Hypothalamus (tissue), 51 donors: ENCODE measurements at places on chromosomes 2 and 18.

GRCh38 chr18:73099759-73100158 lies 232.0 kb upstream of the NETO1 start:
- no peak for DNase-seq

- no peak for DNase-seq
These were observed 67.9 kb downstream of the COL6A3 start for GRCh38 chr2:237345891-237346640.

DNA sequence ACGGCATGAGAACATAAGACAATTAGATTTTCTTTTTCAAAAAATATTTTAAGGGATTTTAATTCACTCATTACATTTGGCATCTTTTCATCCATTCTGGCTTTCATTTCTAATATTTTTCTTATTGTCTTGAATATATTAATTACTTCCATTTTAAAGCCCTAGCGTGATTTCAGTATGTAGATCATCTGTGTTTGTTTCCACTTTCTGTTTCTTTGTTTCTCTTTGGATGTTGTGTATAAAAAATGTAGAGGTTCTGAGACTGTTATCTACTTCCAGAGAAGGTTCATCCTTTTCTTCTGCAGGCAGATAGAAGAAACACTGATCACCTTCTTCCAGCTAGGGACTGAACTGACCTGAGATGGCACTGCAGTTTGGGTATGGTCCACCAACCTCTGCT lies 664.4 kb upstream of the SLC39A10 start:
- DNase-seq: no peak

DNA sequence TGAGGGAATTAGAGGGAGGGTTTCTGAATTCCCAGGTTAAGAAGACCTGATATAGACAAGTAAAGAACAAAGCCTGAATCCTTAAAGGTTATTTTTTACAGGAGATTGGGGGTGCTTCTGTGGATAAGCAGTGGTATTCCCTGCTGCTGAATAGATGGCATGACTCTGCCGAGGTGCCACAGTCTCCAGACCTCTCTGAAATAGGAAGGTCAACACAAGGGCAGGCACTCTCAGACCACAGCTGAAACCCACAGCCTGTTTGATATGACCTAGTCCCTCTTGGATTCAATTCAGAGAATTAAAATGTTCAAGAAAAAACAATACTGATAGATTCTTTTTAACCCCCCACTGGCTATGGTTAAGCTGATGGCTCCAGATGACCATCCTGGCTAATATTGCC lies 259.3 kb downstream of the PTGR3 start:
- DNase-seq: no peak

DNA sequence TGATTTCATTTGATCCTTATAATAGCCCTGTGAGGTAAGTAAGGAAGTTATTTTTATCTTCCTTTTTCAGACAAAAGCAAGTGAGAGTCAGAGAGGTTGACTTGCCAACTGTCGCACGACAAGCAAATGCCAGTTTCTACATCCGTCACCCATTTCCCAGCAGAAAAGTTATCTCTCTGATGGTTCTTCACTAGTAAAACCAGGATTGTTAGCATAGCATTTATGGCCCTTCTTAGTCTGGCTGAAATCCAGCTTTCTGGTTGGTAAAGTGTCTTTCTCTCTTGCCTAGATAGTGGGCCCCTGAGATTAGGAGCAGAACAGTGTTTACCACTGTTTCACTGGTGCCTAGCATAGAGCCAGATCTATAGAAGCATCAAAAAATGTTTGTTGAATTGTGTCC lies 7.1 kb upstream of the XDH start:
- no peak for DNase-seq

DNA sequence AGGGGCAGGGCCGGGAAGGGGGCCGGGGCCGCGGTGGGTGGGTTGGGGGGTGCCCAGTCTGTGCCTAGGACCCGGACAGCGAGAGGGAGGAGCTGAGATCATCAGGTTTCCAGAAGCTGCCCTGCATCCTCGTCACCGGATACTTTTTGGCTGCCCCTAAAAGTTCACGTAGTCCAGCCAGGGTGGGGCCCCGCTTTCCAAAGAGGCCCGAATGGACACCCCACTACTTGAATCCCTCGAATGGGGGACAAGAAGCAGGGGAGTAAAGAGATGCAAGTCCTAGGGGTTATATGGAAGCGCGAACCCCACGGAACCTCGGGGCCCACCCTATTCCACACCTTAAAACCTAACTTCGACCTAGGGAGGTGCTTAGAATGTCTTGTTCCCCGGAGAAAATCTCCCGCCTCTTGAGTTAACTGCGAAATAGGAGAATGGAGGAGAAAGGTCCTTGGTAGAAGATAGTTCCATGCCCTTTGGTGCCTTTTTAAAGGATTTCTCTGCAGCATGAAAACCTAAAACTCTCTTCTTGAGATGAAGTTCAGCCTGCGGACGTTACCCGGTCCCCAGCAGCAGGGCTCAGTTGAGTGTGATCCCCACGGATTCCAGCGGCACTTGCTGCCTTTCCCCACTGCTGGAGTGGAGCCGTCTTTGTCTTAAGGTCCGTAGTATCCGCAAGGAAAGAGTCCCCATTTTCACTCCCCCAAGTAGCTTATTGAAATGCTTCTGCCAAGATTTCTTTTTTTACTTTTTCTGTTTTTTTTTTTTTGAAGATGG lies 2.1 kb upstream of the RNF152 start:
- DNase-seq: no peak

DNA sequence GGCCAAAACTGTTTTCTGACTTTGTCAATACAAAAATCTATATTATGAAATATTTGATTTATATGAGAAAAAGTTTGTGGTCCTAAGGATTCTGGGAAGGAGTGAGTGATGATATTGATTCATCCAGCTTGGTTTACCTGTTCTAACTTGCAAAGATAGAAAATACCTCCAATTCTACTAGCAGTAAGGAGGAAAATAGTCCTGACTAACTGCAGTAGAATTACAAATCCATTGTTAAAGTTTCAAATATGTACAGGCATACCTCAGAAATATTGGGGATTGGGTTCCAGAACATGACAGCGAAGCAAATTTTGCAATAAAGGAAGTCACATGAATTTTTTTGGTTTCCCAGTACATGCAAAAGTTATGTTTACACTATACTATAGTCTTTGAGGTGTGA lies 158.8 kb upstream of the CYRIA start:
- no peak for DNase-seq

GRCh38 chr2:140747090-140747489 lies 1383.7 kb downstream of the LRP1B start:
- no peak for DNase-seq

- DNase-seq: no peak
These were observed 6.5 kb downstream of the GLS start for GRCh38 chr2:190887089-190887488.

- no peak for DNase-seq
These were observed 35.5 kb upstream of the ALMS1 start for GRCh38 chr2:73350035-73350691.

DNA sequence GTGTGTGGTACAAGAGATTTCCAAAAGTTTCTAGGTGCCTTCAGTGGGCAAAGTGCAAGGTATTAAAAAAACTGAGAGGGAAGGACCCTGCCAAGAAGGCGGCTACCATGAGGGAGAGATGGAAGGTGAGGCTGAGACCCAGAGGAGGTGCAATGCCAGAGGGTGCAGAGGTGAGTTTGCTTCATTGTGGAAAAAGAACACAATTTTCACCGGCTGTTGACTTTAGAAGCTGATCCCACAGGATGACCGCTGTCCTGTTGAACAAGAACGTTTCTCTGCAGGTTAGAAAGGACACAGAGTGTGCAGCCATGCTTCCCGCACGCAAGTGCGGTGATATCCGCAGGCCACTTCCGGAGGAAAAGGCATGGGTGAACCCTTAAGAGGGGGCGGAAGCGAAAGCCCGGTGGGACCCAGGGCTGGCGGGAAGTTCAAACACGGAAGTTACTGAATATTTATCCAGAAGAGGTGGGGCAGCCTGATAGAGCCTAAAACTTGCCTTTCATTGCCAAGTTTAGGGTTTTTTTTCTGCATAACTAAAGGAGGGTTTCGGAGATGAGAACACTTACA lies 16.6 kb downstream of the SP110 start:
- DNase-seq: no peak

GRCh38 chr2:239264838-239265651 lies 135.8 kb downstream of the HDAC4 start:
- no peak for DNase-seq

GRCh38 chr18:50268022-50268747 lies 1.9 kb upstream of the CFAP53 start:
- DNase-seq: peak; percentile 49

GRCh38 chr18:8889489-8889888 lies 184.1 kb downstream of the MTCL1 start:
- DNase-seq: no peak

GRCh38 chr2:207066791-207067460 lies 98.8 kb downstream of the KLF7 start:
- no peak for DNase-seq

DNA sequence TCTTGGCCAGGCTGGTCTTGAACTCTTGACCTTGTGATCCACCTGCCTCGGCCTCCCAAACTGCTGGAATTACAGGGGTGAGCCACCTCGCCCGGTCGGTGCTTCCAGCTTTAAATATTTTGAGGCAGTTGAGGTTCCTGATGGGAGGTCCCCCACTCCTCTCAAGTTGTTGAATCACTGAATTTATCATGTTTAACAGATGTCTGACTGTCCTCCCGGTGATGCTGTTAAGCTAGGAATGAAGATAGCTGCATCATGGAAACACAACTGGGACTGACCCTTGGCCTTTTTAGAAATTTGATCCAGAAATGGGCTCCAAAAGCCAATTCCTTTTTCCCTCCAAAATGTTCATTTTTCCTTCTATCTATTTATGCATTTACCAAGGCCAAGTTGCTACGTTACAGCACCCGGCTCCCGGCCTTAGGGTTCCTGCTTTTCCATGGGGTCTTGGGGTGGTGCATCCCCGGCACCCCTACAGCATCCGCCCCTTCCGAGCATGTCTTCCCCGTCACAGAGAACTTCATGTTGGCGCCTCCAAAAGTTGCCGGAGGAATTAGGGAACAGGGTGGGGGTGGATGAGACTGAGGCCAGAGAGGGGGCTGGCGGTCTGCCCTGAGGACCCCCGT lies 43.9 kb downstream of the PAX8 start:
- DNase-seq: no peak

DNA sequence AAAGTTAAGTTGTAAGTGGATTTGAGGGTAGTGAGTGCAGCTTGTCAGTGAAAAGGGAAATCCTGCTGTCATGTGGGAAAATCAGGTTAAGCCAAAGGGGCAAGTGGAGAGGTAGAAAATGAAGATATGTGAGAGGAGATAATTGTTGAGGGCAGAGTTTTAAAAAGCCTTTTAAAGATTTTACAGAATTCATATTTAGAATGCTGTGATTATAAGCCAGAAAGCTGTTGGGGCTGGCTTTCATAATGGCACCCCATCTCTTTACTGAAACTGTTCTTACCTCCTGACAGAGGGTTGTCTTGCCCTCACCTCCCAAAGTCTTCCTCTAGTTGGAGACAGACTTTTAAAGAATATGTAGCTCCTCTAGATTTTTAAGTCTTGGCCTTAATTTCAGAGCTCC lies 86.9 kb downstream of the MYO3B start:
- no peak for DNase-seq

DNA sequence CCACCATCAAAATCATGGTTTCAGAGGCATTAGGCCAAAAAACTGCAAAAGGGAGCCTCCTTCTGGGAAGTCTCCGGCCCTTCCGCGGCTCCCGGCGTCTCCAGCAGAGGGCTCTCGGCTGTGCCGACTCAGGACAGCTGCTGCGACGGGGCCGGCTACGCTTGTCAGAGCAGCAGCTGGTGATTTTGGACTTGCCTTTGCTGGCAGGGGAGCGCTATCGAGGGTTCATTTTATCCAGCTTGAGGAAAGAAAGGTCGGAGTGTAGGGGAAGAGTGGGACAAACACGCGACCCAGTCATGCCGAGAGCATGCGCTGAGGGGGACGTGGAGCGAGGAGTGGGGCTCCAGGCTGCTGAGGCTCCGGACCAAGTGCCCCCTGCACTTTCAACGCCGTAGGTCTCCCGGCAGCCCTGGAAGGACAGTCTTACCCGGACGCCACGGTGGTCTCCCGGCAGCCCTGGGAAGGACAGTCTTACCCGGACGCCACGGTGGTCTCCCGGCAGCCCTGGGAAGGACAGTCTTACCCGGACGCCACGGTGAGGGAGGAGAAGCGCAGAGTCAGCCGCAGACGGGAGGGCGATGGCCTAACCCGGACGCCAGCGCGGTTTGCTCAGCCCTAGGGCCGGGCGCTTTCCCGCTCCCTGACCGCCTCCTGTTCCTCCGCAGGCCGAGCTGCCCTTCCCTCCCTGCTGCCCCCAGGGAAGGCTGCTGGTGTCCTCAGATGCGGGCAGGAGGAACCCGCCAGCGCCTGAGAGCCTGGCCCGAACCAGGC lies 21.7 kb downstream of the DDX18 start:
- DNase-seq: peak; percentile 44

- DNase-seq: no peak
These were observed 98.1 kb upstream of the RGPD4 start for GRCh38 chr2:107728586-107728985.

DNA sequence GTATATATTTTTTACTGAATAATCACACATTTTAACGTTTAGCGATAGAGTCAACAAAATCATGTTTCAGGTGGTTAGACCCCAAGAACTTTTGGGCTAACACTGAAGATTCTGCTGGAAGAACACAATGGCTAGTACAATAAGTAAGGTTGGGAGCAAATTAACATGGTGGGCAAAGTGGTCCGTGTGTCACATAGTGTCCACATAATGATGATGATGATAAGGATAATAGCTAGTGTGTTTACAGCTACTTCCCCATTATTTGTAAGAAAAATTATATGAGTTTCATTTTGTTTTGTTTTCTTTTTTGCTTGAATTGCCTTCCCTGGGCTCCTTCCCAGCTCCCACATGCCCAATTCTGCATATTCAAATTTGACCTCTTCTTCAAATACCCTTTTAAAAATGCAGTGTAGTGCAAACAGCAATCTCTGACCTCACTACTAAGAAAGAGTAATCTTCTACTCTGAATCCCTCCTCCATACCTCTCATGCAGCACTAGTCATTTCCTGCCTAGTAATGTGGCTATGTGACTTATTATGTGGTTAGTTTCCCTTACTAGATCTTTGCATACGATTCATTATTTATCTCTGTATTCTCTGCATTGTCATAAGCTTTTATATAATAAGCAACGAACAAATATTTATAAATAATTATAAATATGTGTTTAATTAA lies 16.9 kb upstream of the VPS54 start:
- DNase-seq: no peak

GRCh38 chr2:172724724-172725123 lies 10.9 kb upstream of the RAPGEF4 start:
- DNase-seq: no peak

- no peak for DNase-seq
These were observed 184.6 kb downstream of the CYP26B1 start for GRCh38 chr2:71962911-71963694.
